ENCODE measurements at places on chromosomes 12 and 14.

GRCh38 chr12:49872381-49872780 lies 29.5 kb upstream of the BCDIN3D start:
- no peak for DNase-seq

- DNase-seq: no peak
Observed at GRCh38 chr12:71456316-71456715, 16.7 kb downstream of the LGR5 start.

DNA sequence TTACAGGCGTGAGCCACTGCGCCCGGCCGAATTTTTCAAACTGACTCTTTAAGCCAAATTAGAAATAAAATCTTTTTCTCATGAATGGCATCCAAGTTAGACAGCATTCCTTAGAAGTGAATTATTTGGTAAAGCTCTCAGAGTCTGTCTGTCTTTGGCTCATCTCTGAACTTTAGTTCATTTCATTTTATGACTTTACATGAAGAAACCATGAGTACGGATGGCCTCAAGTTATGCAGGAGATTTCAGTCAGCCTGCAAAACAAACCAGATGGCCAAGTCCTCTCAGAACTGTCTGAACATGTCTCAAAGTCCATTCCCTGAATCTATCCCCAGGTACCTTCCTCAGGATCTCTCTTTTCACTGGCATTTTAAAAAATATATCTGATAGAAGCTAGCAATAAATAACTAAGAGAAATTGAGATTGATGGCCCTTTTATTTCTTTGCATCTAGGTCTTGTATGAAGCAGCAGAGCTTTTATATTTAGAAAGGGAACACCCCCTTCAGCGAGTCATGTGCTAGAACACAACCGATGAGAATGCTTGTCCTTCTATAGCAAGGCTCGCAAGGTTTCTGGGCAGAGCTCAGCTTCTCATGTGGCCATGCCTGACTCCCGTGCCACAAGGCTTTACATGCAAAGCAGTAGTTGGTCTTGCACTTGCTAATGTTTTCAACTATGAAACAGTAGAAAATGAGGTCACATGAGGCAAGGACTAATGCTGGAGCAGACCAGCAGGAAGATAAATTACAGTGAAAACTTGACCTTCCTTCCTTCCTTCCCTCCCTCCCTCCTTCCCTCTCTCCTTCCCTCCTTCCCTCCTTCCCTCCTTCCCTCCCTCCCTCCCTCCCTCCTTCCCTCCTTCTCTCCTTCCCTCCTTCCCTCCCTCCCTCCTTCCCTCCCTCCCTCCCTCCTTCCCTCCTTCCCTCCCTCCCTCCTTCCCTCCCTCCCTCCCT lies 125.0 kb downstream of the AKAP6 start:
- no peak for DNase-seq

- DNase-seq: no peak
Observed at GRCh38 chr14:58547649-58548048, 90.1 kb upstream of the DACT1 start.

- peak; percentile 59 for DNase-seq
Observed at GRCh38 chr14:105525861-105526775, at the start of gene TMEM121. Gene TMEM121 (plus strand): TSS chr14:105526583. CDS start chr14:105528835, 2,252 bp downstream.

DNA sequence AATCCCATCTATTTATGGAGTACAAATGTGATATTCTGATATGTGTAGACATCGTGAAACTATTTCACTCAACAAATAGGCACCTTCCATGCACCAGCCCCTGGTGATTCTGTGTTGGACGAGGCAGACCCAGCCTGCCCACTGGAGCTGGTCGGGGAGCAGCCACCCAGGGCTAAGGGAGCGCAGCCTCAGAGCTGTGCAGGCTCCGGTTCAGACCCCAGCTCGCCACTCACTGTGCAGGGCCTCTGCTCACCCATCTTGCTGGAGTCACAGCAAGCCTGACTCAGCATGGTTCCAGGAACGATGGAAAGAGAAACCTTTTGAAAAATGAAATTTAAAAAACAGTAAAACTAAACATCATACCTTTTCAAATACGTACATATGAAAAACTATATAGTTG lies 52.3 kb upstream of the BCL11B start:
- no peak for DNase-seq

- DNase-seq: no peak
Observed at GRCh38 chr14:49033131-49033530, 553.0 kb downstream of the RPS29 start.

- DNase-seq: no peak
Observed at GRCh38 chr14:49820176-49820575, 32.4 kb downstream of the NEMF start.

GRCh38 chr12:21988619-21989018 lies 47.4 kb upstream of the ABCC9 start:
- DNase-seq: no peak

DNA sequence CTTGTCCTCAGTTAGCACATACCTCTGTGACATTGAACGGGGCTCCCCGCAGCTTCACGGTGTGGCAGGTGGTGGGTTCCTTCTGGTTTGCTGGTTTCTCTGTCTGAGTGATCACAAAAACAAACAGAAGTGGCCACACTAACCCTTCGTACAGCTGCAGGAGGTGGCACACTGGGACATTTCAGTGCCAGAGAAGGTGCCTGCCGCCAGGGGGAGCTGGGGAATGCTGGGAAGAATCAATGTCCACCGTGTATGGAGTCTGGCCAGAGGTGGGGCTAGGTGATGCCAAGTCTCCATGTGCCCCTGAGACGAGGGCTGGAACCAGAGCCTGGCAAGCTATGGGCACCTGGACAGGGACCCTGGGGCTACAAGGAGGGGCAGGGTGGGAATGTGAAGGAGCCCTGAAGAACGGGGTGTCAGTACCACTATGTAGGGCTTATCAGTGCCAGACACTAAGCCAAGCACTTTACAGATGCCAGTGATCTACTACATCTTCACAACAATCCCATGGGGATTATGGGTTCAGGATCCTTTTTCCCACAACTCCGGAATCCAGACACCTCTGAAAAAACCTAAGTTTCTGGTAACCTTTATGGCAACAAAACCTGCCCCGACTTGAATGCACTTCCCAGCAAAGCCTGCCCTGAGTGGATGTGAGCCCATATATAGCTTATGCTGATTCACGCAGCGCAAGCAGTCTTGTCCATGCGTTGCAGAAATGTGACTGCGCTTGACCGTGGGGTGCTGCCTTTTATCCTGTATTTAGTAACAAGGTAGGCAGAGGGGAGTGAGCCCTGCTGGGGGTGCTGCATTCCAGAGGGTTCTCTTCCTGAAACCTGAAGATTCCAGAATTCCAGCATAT lies 10.8 kb downstream of the RBM19 start:
- no peak for DNase-seq

GRCh38 chr12:104454997-104455396 lies 1.8 kb upstream of the CHST11 start:
- no peak for DNase-seq

GRCh38 chr14:74240794-74241651 lies 1.8 kb downstream of the VSX2 start:
- DNase-seq: peak; percentile 16

DNA sequence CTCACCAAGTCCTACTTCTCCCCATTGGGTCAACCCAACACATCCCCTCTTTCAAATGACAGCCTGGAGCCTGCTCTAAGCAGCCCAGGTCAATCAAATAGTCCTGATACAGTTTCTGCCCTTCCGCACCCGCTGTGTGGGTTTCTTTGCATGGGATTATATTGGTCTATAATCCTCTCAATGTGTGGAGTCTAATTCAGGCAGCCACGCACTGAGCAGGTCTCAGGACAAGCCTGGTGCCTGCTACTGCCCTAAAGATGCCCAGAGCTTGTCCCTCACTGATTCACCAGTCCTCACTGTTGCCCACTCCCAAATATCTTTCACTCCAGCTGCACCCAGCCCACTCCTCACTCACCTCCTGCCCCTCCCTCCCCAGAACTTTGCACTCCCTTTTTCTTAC lies 16.4 kb downstream of the ACTN1 start:
- no peak for DNase-seq

- no peak for DNase-seq
Observed at GRCh38 chr14:45757655-45758054, 504.7 kb upstream of the MIS18BP1 start.

GRCh38 chr12:100141998-100142850 lies 450 bp downstream of the BLTP3B start:
- peak; percentile 59 for DNase-seq

GRCh38 chr14:73741876-73742519 lies 27.8 kb upstream of the PNMA1 start:
- peak; percentile 55 for DNase-seq

DNA sequence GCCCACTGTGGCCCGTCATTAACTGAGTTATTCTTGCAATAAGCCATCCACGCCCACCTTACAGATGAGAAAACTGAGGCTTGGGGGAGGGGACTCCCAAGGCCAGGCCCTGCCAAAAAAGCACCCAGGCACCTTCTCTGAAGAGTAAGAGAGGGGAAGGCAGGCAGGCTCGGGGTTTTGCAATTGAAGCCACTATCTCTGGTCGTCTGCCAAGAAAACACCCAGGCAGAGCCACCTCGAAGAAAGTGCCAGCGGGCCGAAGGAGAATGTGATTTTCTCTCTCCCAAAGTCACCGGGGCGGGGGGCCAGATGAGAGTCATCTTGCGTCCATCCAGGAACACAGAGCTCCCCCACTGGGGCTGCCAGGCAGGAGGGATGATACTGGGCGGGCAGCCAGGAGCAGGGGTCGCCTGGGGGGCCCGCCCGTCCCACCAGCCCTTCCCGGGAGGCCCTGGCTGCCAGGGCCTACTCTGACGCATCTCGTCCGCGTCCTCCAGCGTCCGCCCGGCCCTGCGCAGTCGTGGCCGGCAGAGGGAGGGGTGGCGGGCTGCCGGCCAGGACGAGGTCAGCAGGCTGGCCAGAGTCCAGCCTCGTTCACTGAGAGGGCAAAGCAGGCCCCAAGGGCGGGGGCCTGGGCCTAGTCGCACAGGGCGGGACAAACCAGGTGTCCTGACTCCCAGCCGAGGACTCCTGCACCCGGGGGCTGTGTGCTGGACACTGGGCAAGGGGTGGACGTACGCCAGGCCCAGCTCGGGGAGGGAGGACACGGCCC lies 74.3 kb downstream of the RFLNA start:
- DNase-seq: no peak

DNA sequence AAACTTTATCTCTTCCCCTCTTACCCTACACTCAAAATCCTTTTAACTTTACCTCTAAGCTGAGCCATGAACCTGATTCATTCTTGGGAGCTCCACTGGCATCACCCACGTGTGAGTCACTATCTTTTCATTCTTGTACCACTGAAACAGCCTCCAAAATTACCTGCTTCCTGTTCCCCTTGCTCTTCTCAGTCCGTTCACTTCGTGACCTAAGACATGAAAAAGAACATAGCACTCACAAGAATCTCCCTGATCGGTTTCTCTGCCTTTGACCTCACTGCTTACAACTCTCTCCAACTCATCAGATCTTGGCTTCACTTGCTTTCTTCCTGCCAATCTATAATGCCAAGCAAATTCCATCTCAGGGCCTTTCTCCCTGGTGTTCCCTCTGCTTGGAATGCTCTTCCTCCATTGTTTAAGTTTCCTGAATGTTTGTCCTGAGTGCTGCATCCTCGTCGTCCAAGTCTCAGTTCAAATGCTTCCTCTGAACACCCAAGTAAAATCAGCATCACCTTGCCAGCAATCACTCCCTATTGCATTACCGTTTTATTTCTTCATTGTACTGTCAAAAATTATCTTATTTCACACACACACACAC lies 9.2 kb downstream of the GLIPR1 start:
- DNase-seq: peak; percentile 45

DNA sequence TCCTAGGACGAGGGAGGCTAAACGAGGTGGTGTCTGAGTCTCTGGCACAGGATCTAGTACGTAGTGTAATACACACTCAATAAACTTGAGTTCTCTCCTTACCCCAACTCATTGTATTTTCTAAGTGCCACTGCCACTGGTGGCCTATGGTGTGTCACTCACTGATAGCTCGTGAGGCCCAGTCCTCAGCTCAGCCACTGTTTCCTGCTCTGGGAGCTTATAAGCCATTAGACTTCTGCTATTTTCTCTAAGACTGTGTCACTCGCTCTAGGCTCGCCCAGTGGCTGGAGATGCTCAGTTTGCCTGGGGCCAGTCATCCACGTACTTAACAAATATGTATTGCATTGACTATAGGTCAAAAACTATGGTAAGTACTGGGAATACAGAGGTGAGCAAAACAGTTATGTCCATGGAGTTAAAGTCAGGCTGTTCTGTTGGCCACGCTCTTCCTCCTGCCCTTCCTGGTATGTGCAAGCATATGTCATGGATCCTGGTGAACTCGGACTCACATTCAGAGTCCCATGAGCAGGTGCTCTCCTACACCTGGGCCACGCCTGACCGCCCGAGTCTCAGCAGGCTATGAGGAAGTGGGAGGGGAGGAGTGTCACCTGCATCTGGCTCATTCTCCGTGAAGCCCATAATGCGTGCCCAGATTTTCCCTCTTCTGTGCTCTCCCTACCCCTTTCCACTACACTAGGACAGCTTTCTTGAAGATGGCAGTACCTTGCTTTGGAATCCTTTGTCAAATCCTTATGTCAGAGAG lies 41.6 kb downstream of the DEGS2 start:
- DNase-seq: no peak

DNA sequence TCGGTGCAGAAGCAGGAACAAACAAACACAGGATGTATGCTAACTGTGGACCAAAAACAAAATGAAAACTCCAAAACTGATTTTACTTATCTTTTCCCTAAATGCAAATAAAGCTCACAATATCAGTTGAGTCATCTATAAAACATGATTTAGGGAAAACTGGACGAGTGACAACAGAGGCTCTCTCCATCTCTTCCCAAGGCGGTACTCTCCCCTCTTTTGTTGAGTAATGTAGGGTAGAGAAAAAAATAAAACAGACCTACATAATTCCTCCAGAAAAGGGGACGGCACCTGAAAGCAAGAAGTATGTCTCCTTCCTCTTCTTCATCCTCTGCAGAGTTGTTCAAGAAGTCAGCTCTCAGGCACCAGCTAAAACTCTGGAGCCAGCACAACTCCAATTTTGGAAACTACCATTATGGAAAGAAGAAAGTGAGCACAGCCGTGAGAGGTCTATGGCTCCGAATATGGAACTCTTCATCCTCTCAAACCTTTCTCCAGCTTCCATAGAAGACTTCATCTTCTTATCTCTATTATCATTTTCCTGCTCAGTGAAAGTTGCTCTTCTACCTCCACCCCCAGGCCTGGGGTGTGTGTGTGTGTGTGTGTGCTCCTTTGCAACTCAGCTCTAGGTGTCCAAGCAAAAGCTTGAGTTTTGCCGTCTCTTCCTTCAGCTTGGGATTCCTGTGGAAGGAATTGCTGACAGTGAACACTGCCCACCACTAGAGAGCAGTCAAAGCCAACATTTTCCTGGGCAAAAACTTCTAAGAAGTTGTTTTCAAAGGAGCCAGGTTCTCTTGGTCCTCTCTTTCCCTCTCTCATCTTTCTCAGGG lies 155.4 kb downstream of the DIO2 start:
- DNase-seq: peak; percentile 8

- DNase-seq: peak; percentile 42
Observed at GRCh38 chr14:102323102-102323501, 3.6 kb downstream of the ZNF839 start.

All from stimulated activated CD4-positive, alpha-beta T cell treated with anti-CD3 and anti-CD28 coated beads, Interleukin-15, amount 100 ng/mL, for 24 hours (primary cell).